Breast epithelium (tissue), 4 donors: ENCODE measurements at places on chromosomes 6 and 20. TPM values are rescaled to one million over a fixed set of nuclear protein-coding genes. Genes with fewer than 3 reads are reported as not detected.
A peak's percentile ranks its signal among the peaks of the same experiment; 100 is the strongest.

DNA sequence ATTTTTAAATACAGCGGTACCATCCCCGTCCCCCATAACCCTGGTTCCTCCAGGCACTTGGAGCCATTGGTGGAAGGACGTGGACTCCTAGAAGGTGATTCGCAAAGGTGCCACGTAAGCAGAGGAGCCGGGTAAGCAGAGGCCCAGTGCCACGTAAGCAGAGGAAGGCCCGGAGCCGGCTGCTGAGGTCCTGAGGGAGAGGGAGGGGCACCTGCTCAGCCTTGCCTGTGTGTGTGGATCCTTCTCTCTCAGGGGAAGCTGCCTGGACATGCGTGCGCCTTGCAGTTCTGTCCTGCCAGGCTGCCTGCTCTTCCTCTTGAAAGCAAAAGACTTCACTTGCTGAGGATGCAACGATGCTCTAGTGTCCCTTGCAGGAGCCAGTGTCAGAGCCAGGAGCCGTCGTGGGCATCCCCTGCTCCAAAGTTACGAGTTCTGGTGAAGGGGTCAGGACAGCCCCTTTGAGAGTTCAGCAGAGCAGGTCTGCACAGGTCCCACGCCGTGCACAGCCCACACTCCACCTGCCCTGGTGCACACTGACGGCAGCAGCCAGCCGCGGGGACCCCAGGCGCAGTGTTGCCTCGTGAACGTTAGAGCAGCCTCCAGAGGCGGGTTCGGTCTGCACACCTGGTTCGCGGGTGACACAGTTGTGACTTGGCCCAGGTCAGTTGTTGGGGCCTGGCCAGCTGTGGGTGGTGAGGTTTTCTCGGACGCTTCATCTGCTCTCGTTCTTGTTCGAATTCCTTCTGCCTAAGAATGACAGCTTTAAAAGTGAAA, 1.9 kb upstream of the NKAIN4 start:
- no peak for DNase-seq
- H3K36me3 ChIP-seq, result no peaks in the 10 kb centered on the region
- peaks cover 4% of the 10 kb centered on the region for H3K4me1 ChIP-seq
- no peak overlapping the region for H3K4me3 ChIP-seq

DNA sequence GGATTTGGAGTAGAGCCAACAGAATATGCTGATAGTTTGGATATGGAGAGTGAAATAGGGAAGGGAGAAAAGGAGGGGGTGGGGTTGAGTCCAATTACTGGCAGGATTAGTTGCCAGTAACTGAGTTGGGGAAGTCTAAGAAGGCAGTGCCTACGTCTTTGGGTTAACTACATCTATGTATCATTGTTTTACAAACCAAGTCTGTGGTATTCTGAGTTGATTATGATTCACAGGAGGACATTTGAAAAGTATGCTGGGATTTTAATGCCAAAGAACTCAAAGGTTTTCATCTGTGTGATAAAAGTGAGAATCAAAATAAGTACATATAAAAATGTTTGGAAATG, 14.7 kb downstream of the DSE start:
- H3K27me3 ChIP-seq, result no peaks in the 10 kb centered on the region
- no peak overlapping the region for H3K4me3 ChIP-seq
- H3K4me1 ChIP-seq, result no peaks in the 10 kb centered on the region
- no peaks in the 10 kb centered on the region for H3K36me3 ChIP-seq

DNA sequence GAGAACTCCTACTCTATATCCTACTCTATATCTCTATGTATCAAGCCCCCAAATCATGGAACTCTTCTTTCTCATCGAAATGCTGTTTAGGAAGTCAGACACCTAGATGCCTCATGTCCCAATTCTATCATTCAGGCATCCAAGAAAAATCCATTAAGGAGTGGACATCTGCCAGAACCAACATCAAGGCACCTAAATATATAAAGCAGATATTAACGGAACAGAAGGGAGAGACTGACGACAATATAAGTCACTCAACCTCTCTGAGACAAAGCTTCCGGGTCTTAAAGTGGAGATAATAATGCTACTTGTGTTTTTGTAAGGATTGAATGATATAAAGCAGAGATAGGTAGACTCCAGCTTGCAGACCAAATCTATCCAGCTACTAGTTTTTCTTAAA, 241.5 kb downstream of the NFATC2 start:
- no peaks in the 10 kb centered on the region for H3K4me1 ChIP-seq
- H3K27ac ChIP-seq, result no peak overlapping the region
- no peak overlapping the region for H3K4me3 ChIP-seq

DNA sequence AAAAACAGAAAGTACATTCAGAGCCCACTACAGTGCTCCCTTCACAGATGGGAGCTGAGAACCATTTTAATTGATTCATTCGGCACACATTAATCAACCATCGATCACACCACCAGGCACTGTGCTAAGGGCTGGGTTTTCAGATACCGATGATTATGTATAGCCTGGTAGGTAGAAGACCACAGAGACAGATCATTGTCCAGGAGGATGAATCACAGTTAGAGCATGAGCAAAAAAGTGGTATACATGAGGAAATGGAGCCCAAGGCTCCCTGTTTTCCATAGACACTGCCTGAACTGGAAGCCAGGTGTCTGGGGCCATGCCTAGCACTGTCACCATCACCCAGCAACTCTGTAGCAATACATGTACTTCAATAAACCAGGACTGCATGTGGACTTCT, 9.0 kb upstream of the PRDM1 start:
- no peak for DNase-seq
- no peaks in the 10 kb centered on the region for H3K36me3 ChIP-seq
- H3K4me1 ChIP-seq, result no peaks in the 10 kb centered on the region
- H3K27ac ChIP-seq, result no peak overlapping the region
- H3K4me3 ChIP-seq, result no peak overlapping the region
- no peaks in the 10 kb centered on the region for H3K27me3 ChIP-seq

- no peaks in the 10 kb centered on the region for H3K36me3 ChIP-seq
- H3K27ac ChIP-seq, result no peak overlapping the region
- no peak overlapping the region for H3K4me3 ChIP-seq
- no peaks in the 10 kb centered on the region for H3K27me3 ChIP-seq
- no peaks in the 10 kb centered on the region for H3K4me1 ChIP-seq
- DNase-seq, result no peak
Measured at GRCh38 chr6:42250274-42250931, 32.7 kb upstream of the MRPS10 start.

- H3K36me3 ChIP-seq, result no peaks in the 10 kb centered on the region
- H3K27me3 ChIP-seq, result no peaks in the 10 kb centered on the region
Measured at GRCh38 chr6:156969233-156969632, 192.1 kb downstream of the ARID1B start.

- no peak overlapping the region for H3K4me3 ChIP-seq
- H3K27ac ChIP-seq, result no peak overlapping the region
- DNase-seq, result no peak
- no peaks in the 10 kb centered on the region for H3K27me3 ChIP-seq
- H3K4me1 ChIP-seq, result no peaks in the 10 kb centered on the region
Measured at GRCh38 chr6:43938178-43939105, 168.4 kb downstream of the VEGFA start.

DNA sequence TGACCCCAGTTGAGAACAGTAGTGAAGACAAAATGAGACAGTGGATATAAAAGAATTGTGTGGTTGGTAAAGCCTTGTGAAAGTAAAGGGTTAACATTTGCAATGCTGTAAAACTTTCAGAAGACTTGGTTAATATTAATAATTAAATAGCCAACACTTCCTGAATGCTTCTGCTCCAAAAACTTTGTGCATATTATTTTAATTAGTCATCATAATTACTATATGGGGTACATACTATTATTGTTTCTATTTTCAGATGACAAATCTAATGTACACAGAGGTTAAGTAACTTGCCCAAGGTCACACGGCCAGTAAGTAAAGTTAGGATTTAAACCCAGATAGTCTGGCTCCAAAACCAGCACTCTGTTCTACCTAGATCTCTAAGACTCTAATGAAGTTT, 291.3 kb downstream of the OGFRL1 start:
- H3K27ac ChIP-seq, result no peak overlapping the region
- H3K27me3 ChIP-seq, result no peaks in the 10 kb centered on the region
- H3K4me3 ChIP-seq, result no peak overlapping the region
- DNase-seq, result no peak
- no peaks in the 10 kb centered on the region for H3K36me3 ChIP-seq

DNA sequence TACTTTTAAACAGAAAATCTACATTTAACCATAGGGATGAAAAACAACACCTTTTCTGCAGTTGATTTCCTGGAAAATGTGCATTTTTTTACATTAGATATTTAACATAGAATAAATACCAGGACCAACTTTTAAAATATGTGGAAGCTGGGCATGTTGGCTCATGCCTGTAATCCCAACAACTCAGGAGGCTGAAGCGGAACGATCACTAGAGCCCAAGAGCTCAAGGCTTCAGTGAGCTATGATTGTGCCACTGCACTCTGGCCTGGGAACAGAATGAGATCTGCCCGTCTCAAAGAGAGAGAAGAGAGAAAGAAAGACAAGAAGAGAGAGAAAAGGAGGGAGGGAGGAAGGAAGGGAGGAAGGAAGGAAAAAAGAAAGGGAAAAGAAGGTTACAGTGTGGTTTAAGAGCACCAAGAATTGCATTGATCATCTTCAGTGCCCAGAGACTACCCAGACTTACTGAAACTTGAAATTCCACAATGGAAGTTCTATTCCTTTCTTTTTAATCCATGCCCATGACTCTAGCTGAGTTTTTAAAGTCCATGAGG, 189.4 kb upstream of the ARID1B start:
- no peak overlapping the region for H3K27ac ChIP-seq
- no peaks in the 10 kb centered on the region for H3K4me1 ChIP-seq

DNA sequence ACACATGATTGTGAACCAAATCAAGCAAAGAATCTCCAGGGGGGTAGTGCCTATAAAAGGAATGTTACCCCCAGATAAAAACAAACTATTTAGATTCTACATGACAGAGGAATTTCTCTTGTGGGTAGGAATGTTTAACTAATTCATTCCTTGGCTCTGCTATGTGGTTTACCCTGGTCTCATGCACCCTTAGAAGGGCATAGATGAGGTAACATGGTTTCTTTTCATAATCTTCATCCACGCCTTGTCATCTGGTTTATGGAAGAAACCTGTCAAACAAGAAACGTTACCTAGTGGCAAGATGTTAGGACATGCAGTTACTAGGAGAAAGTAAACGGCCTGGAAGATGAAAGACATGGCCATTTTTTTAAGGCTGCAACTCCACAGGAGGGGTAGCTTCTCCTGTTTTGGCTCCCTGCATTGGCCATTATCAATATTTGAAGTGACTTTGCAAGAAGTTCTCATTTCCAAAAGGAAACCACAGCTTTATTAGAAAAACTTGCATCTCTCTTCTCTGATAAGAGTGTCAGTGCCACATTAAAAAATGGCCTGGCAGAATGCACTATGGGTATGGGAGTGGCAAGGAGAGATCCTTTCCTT, 45.5 kb downstream of the STX11 start:
- no peak overlapping the region for H3K4me3 ChIP-seq
- H3K36me3 ChIP-seq, result no peaks in the 10 kb centered on the region
- no peaks in the 10 kb centered on the region for H3K4me1 ChIP-seq
- H3K27ac ChIP-seq, result no peak overlapping the region
- H3K27me3 ChIP-seq, result no peaks in the 10 kb centered on the region

DNA sequence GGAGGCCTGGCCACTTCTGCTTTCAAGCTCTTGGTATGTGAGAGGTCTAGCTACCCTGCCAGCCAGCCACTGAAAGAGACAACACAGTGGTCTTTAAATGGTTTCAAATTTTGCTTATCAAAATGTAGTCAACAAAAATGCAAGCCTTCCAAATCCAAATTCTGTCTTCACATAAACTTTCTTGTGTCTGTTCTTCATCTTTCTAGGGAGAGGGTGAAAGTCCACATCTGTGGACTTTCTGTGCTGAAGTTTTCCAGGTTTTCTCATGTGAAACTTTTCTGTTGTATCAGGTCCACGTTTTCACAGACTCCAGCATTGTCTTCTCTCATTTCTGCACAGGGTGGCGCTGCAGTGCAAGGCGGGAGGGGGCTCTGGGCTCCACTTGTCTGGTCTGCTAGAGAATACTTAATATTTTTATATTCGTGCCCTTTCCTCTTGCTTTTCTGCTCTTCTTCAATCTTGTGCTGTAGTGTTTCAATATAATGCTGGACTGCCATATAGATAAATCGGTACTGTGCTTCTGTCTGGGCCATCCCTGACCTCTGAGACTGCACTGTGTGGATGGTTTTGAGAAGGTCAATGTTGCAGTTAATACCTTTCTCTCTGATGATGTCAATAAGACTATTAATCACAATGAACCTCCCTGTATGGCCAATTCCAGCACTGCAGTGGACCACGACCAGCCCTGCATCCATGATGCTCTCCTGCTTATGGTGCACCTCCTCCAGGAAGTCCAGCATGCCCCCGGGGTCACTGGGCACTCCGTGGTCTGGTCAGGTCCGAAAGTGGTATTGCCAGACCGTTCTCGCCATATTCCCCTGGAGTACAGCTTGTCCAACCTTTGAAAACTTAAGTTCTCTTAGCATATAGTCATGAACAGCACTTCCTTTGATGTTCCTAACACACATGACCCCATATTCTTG, 161.6 kb upstream of the TNFAIP3 start:
- no peak overlapping the region for H3K4me3 ChIP-seq
- peak; percentile 41 for DNase-seq
- H3K36me3 ChIP-seq, result no peaks in the 10 kb centered on the region
- H3K27me3 ChIP-seq, result no peaks in the 10 kb centered on the region

GRCh38 chr6:45310118-45310788, 17.9 kb upstream of the RUNX2 start:
- H3K27me3 ChIP-seq, result no peaks in the 10 kb centered on the region
- H3K36me3 ChIP-seq, result no peaks in the 10 kb centered on the region
- DNase-seq, result no peak
- H3K4me3 ChIP-seq, result no peak overlapping the region
- no peaks in the 10 kb centered on the region for H3K4me1 ChIP-seq

DNA sequence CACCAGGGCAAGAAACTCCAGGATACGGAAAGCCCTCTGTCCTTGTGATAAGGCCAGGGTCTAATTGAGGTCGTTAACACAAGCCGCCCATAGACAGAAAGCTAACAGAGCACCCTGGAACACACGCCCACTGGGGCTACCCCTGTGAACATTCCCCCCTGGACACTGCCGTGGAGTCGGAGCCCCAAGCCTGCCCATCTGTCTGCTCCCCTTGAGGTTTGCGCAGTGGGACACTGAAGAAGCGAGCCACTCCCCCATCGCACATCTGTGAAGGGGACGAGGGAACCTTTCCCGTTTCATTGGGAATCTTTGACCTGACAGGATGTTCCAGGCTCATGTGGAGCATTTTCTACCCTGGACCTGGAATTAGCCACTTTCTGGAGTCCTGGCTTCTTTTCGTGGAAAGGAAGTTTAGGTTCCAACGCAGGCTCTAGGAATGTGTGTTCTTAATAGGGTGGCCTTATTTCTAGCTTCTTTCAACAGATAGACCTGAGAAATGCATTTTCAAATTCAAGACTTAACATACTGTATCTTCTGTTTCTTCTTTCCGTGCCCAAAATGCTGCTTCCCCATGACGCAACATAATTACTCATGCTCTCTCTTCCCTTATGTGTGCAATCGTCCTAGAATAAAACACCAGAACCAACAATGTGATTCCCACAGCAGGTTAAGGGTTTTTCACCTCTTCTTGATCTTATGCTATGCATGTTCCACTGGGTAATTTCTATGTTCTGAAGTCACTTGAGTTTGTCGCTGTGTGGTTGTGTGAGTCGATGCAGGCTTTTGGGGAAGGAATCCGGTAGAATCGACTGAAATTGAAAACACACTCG, 161.1 kb downstream of the ERMARD start:
- H3K4me3 ChIP-seq, result no peak overlapping the region
- no peaks in the 10 kb centered on the region for H3K4me1 ChIP-seq
- H3K27me3 ChIP-seq, result no peaks in the 10 kb centered on the region
- H3K27ac ChIP-seq, result no peak overlapping the region
- no peak for DNase-seq

SNAI1 gene
- 4.3 TPM for total RNA-seq

CST2 gene
- not detected for total RNA-seq

TPBG gene
- 20.8 TPM for total RNA-seq

FGD2 gene
- 18.6 TPM for total RNA-seq

GSTA3 gene
- total RNA-seq, result not detected
